ENCODE measurements at places on chromosomes 1 and 21. TPM values are rescaled to one million over a fixed set of nuclear protein-coding genes. Genes with fewer than 3 reads are reported as not detected.

GRCh38 chr1:76102046-76102445, 27.5 kb downstream of the ST6GALNAC3 start:
- DNase-seq: no peak

DNA sequence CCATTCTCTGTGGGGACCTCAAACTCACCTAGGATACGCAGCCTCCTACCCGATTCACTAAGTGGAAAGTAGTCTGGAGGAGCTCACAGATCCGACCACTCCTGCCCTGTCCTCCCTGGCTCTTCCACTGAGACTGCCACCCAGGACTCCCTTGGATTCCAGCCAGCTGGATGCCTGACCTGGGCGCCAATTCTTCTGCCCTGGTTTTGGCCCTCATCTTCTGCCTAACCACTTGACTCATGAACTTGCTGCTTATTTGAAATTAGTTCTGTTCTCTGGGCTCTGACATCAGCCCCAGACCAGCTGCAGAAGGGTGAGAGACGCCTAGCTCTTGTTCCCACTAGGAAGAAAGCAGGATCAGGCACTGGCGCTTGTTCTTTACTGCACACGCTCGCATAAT, 48.9 kb downstream of the SLC35D1 start:
- DNase-seq: no peak

DNA sequence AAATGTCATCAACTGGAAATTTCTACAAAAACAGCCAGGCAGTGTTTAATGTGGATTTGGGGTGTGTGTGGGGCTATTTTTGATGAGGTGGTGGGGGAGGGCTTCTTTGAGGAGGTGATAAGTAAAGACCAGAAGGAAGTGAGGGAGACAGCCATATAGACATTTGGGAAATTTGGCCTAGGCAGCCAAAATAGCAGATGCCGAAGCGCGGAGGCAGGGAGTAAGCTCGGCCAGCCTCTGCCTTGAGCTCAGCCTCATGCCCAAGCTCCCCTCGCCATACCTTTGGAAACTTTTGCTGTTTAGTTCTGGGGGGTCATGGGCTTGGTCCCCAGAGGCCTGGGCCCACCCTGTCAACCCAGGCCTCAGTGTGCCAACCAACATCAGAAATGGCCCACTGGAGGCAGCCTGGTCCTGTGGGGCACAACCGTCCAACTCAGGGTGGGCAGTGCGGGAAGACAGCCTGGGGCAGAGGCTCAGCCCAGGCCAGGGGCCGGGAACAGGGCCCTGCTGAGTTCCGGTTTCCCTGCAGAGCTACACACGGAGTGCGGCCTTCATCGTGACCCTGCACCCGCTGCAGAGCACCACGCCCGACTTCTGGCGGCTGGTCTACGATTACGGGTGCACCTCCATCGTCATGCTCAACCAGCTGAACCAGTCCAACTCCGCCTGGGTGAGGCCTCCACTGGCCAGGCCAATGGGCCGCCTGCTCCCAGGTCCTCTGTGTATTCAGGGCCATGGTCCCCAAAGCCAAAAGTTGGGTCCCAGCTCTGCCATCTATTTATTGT, 84.0 kb downstream of the PTPRU start:
- no peak for DNase-seq

DNA sequence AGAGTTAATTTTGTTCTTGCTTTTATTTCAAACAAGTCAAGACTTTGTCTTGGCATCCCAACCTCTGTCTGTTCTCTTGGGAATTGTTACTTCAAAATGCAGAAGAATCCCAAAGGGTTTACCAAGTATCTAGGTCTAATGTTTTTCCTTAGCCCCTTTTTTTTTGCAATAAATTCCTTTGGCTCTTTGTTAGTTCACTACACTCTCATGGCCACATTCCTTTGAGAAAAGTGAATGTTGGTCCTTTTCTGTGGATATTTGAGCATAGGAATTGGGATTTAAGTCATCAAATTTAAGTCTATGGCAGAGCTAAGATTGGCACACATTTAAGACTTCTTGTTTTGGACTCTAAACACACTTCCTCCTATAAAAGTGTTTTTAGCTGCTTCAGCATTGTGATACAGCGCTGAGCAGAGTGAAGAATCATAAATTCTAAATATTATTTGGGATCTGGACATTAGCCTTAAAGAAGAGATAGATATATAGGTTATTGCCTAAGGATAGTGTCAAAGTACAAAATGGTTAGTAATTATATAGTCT, 1.9 kb downstream of the BTF3L4 start:
- DNase-seq: no peak

DNA sequence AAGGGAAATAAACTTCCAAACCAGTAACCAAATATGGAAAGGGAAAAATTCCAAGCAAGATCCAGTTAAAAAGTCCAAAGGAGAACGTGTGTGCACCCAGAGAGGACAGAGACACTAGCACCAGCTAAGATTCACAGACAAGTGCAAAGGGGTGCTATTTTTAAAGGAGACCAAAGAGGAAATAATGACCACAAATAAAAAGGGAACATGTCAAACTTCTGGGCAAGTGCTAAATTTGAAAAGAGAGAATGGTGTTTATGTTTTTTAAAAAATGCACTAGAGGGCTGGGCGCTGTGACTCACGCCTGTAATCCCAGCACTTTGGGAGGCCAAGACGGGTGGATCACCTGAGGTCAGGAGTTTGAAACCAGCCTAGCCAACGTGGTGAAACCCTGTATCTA, 8.6 kb downstream of the JAM2 start:
- no peak for DNase-seq

- DNase-seq: peak; percentile 58
Measured at GRCh38 chr1:41799723-41800122, 119.0 kb downstream of the HIVEP3 start.

DNA sequence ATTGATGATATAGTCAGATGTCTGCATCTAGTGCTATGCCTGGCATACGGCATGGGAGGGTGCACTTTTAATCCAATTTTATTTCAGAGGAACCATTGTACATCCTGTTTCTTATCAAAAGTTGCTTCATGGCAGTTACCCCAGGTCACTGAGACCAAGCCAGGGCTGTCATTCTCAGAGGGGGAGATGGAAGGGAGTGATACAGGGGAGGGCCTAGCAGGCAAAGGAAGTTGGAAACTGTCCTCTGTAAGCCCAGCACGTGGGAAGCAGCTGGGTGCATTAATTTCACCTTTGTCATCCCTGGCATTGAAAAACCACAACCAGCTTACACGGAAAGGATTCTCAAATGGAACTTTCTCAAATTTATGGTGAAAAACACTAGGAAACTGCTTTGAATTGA, 458.7 kb upstream of the ADAMTS5 start:
- DNase-seq: no peak

DNA sequence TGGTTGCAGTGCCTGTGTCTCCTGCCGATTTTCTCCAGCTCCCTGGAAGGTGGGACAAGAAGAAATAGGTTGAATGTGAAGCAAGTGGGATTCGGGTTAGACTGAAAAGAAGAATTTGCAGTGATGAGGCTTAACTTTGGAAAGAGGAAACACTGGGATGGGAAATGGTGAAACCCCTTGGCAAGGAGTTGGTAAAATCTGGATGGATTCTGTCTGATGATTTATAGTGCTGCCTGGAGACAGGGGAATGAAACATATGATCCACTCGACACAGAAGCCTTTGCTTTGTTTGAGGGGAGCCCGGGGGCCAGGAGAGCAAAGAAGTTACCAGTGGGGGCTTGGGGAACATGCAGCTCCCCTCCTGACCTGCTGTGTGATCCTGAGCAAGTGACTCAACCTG, 67.2 kb downstream of the UBIAD1 start:
- DNase-seq: no peak

DNA sequence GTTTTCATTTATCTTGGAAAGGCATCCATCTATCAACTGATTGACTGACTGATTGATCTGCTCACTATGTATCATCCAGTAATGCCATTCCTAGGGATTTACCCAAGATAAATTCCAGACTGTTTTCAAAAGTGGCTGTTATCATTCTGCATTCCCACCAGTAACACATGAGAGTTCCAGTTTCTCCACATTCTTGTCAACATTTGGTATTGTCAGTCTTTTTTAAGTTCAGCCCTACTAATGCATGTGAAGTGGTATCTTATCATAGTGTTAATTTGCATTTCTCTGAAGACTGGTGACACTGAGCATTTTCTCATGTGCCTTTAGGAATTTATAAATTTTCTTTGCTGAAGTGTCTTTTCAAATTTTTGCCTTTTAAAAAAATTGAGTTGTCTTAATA, 99.6 kb downstream of the SIM2 start:
- no peak for DNase-seq

GRCh38 chr21:34661848-34662247, 6.9 kb upstream of the CLIC6 start:
- no peak for DNase-seq

DNA sequence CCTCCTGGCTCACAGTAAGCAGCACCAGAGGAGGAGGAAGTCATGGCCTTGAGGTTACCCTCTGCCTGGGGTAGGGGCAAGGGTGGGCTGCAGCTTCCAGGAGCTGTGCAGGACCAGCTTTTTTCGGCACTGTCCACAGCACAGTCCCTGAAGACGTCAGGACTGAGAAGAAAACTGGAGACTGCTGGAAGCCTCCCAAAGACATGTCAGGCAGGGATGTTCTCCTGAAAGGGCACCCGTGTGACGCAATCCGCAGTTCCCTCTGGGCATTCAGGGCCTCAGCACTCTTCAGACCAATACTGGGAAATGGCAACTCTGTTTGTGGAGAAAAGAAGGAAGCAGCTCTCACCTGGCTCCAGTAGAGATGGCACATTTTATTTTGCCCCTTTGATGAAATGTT, 64.8 kb upstream of the TENT5C start:
- no peak for DNase-seq

DNA sequence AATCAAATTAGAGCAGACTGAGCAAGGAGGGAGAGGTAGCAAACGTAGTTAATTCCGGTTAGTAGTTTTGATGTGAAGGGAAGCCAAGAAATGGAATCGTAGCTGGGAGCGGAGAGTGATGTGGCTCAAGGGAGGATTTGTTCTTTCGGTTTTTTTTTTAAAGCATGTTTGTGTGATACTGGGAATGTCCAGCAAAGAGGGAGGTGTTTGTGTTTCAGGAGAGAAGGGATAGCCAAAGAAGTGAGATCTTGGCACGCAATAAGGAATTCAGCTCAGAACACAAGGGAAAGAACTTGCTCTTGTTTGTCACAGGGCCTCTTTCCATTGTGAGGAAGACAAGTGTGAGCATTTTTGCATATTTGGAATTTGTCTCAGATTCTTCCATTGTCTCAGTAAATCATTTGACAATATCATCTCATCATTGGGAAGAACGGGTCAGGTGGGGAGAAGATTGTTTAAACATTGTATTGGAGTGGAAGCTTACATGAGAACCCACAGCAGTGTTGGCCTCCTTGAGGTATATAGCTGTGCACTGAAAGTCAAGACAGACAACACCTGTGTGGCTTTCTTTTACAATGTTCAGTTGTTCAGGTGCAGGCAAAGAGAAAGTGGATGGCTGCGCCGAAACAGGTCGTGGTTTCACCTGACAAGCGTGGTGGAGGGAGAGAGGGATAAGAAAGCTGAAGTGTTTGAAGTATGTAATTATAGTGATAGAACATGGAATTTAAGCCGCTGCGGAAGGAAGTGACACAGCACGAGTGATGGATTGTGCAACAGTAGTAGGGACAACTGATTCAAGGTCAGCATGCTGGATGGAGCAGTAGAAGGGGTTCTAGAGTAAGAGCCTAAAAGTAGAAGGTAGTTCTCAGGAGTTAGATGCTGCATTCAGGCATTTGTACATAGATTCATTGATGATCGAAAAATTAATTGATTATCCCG, 25.4 kb downstream of the FMN2 start:
- no peak for DNase-seq

DNA sequence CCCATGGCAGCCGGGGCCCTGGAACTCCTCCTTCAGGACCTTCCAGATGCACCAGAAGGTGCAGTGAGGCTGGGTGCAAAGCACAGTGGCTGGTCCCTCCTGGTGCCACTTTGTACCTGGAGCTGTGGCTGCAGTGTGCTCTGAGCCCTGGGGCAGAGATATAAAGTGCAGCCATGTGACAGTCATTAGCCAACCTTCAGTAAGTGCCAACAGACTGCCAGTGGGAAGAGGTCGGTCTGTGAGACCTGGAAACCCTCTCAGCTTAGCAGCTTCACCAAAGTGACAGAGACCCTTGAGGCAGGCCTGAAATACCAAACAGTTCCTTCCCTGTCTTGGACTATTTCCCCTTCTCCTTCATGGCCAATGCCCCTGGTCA, 26.7 kb upstream of the NGF start:
- no peak for DNase-seq

Gene FCER1A
- total RNA-seq: not detected

Gene GABRD
- not detected for total RNA-seq

Gene PLEKHN1
- total RNA-seq: 5.8 TPM

Data from activated CD4-positive, alpha-beta memory T cell treated with anti-CD3 and anti-CD28 coated beads for 36 hours (primary cell).